Kidney epithelial cell (primary cell): ENCODE measurements at places on chromosomes 16 and 17. TPM values are rescaled to one million over a fixed set of nuclear protein-coding genes. Genes with fewer than 3 reads are reported as not detected.

DNA sequence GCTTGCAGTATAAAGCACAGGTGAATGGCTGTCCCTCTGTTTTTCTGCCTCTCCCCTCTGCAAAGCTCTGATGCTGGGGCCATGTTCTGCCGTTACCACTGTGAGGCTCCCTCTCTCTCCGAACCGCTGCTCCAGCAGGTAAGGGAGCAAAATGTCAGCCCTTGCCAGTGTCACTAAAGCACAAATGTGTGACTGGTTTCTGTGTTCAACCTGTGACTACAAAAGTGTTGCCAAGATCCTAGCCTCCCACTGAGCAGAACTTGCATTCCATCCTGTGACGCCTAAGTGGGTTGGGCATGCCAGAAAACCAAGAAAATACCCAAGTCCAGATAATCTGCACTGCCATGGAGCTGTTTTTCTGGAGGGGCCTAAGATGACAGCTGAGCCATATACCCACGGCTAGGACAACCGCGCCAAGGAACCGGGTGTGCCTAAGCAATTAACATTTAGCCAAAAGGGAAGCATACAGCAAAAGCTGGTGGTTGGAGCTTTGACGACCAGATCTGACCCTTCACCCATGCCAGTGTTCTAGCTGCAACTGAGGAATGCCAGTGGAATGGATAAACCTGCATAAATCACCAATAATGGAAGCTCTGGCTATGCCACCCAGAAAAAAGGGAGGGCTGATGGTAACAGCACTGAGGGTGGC, 35.0 kb downstream of the PSME3IP1 start:
- DNase-seq = no peak

DNA sequence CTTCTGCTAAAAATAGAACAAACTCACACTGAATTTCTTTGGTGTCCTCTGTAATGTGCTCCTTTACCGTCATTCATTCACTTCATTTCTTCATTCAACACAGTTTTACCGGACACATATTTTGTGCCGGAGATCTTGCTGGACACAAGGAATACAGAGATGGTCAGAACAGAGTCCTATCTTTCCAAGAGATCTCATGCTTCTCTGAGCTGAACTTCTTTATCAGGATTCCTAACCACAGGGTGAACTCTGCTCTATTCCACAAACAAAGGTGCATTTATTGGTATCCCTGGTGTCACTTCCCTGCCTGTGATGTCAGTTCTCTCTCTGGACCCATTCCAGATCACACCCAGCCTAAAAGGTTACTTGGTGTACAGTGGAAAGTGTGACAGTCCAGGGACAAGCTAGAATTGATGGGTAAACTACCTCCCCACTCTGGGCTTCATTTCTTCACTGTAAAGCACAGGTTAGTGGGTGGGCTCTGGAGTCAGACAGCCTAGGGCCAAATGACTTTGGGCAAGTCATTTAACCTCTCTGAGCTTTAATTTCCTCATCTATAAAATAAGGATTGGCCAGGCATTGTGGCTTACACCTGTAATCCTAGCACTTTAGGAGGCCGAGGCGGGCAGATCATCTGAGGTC, 4.2 kb downstream of the IFI35 start:
- DNase-seq = no peak

DNA sequence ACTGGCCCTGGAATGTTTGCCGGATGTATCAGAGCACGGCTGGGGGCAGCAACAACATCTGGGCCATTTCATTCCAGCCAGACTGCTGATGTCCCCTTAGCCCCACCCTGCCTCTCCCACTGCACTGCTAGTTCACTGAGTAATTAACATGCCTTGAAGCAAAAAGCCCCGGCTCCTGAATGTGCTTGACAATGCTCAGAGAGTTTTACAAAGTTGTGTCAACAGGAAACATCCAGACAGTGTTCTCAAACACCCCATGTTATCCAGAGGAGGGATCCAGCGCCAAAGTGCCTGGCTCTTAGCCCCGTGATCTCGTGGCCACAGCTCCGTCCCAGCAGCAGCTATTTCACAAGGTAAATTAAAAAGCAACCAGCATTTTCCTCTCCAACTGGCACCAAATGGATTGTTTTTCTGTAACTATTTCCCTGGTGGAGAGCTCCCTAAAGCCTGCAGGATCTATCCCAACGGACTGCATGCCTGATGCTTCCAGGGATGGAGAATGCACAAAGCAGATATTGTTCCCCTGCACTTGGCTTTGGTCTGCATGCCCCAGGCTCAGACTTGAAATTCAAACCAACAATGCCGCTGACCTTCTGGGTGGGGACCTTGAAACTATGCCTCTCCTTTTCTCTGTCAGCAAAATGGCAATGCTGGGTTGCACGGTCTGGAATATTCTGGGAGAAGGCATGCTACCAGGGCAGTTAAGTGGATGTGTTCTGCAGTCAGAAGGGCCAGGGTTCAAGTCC, 115.6 kb upstream of the CDH5 start:
- no peak for DNase-seq

DNA sequence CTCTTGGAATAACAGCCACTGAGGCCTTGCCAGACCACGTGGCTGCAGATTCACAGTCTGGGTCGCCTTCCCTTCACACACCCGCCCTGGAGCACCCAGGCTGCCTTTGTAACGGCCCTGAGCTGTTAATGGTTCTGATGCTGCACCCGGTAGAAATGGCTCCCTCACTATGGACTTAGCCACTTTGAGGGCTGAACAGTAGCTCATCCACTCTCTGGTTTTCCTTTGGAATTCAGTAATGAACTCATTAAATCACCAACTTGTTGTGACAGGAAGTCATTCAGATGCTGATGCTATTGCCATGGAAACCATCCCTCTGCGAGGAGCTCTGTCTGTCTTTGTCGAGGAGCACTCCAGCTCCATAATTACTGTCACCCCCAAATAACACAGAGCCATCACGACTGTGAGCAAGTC, 59.2 kb downstream of the CDK5R1 start:
- DNase-seq = no peak

GNG13 gene
- total RNA-seq = not detected in 2 replicates

DNA sequence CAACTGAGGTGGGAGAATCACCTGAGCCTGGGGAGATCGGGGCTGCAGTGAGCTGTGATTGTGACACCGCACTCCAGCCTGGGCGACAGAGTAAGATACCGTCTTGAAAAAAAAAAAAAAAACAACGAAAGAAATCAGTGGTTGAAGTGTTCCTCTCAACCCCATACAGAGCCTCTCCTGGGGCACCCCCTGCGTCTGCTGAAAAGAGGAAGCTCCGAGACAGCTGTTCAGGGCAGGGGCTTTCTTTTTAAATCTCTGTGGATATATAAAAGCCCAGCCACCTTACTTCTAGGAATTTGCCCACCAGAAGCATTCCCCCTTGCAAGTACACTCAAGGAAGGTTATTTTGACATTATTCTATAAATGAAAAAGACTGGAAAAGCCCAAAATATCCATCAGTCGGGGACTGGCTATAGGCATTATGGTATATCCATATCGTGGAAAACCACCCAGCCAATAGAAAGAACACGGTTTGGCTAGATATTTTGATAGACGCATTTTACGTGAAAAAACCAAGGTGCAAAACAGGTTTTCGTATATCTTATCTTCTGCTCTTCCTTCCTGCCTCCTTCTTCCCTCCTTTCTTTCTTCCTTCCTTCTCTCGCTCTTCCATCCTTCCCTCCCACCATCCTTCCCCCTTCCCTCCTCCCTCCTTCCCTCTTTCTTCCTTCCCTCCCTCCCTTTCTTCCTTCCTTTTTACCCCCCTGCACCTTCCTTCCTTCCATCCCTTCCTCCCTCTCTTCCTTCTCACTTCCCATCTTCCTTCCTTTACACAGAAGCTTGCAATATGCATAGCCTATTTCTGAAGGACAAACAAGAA, 9.2 kb upstream of the CCL22 start:
- no peak for DNase-seq

DNA sequence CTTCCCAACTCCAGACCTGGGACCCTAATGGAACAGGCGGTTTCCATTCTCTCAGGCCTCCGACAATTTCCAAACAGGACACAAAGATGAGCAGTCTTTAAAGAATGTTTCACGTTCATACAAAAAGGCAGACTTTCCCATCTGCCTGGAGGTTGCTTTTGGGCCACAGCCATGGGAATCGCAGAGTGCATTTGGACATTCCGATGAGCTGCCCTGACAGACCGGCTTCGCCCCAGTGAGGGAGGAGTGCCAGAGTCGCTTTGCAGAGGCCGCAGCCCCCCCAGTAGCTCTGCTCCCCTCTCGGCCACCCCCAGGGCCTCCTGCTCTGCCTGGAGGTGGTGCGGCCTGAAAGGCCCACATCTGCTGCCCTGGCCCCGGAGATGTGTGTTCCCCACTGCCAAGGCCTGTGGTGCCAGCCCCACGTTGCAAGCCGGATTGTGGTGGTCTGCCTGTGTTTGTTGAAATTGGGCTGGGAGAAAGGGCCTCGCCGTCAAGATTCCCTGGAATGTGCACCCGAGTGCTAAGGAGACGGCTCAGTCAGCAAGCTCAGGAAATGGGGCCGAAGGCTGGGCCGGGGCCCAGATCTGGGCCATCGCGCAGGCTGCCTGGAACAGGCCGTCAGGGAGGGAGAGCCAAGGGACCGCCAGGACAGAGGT, 89.8 kb downstream of the C16orf95 start:
- no peak for DNase-seq

GRCh38 chr17:9240659-9241370, 219.5 kb downstream of the NTN1 start:
- DNase-seq = no peak

GRCh38 chr16:14369734-14370598, 260.1 kb downstream of the PARN start:
- no peak for DNase-seq

CMTM4 gene
- total RNA-seq = 74.3 and 75.2 TPM in 2 replicates

GRCh38 chr17:57257895-57258851, 1.9 kb downstream of the MSI2 start:
- no peak for DNase-seq

DNA sequence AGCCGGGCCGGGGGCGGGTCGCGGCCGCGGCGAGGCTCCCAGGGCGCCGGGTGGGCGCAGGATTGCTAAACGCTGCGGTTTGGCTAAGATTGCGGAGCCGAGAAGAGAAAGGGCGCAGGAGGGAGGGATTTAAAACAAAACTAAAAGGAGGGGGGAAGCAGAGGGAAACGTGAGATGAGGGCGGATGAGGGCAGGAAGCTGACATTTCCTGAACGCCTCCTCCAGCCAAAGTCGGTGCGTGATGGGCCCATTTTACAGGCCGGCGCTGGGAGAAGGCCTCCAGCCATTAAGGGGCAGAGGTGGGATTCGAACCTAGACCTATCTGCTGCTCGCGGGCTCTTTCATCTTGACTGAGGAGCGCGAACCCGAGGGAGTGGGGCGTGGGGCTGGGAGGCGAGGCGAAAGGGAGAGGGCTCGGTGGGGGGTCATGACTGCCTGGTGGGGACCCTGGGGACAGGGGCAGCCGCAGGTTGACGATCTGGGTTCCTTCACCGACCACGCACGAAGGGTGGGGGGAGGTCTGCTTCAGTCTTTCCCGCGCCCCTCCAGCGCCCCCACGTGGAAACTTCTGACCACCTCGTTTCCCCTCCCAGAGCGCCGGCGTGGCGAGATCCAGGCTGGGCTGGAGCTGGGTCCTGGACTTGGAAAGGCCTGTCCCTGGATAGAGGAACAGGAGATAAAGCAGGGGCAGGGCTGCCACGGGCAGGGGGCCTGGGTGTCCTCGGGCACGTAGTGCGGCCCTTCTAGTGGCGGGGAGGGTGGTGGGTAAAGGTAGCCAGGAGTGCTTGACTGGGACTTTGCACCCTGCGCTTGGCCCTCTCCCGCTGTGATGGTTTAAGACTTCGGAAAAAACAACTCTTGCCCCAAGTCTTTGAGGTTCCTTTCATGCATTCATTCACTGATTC, 3.8 kb upstream of the TAC4 start:
- no peak for DNase-seq

PKD1 gene
- 85.6 and 102 TPM in 2 replicates for total RNA-seq

- no peak for DNase-seq
Measured at GRCh38 chr16:3580251-3580651, 3.0 kb upstream of the NLRC3 start.

C16orf86 gene
- 2.0 and 4.5 TPM in 2 replicates for total RNA-seq

GRCh38 chr16:46582313-46582712, 38.9 kb downstream of the SHCBP1 start:
- no peak for DNase-seq
